Transverse colon (tissue), 4 donors: ENCODE measurements at places on chromosomes 7 and 10. TPM values are rescaled to one million over a fixed set of nuclear protein-coding genes. Genes with fewer than 3 reads are reported as not detected.

DNA sequence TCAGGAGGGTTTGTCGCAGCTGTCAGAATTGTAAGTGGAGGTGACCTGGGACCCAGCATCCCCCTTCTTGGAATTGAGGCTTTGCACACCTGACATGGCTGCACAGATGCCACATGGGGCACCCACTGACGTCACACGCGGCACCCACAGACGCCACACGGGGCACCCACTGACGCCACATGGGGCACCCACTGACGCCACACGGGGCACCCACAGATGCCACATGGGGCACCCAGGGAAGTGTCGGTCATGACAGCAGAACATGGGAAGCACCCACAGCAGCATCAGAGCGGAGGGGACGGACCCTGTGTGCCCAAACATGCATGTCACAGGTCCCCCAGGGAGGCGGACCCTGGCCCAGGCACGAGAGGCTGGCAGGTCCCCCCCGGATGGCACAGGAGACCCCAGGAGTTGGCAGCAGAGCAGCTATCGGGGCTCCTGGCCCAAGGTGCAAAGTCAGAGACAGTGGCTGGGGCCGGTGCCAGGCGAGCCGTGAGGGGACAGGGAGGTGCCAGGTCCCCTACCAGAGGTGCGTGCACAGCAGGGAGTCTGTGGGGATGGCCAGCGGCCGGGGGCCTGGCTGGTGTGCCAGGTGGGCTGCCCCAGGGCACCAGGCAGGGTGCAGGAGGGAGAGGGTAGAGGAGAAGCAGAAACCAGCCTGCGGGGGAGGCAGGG, 21.1 kb downstream of the KNDC1 start:
- H3K36me3 ChIP-seq, result no peaks in the 10 kb centered on the region
- H3K4me1 ChIP-seq, result no peaks in the 10 kb centered on the region
- no peaks in the 10 kb centered on the region for H3K27me3 ChIP-seq
- no peak for DNase-seq
- H3K4me3 ChIP-seq, result no peak overlapping the region

GRCh38 chr7:75892634-75893272, 13.9 kb downstream of the RHBDD2 start:
- no peaks in the 10 kb centered on the region for H3K4me1 ChIP-seq
- no peaks in the 10 kb centered on the region for H3K27me3 ChIP-seq
- H3K36me3 ChIP-seq, result no peaks in the 10 kb centered on the region
- no peak overlapping the region for H3K27ac ChIP-seq

DNA sequence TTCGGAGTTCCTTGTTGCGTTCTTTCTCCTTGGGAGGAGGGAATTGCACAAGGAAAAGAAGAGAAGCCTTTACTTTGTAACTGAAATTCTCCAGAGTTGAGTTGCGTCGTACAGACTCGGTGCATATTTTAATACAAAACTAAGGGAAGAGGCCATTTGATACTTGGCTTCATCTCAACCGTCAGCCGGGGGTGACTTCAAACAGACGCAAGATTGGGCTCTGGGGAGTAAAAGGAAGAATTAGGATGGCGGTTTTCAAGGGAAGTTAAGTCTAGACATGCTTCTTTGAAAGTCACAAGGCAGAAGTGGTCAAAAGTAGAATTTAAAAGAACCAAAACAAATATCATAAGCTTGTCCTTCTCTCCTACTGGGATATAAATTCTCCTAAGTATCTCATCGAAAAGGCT, 1.6 kb downstream of the PRR15 start:
- DNase-seq, result no peak
- H3K36me3 ChIP-seq, result no peaks in the 10 kb centered on the region
- peak overlapping the region; percentile 67 for H3K4me3 ChIP-seq
- H3K4me1 ChIP-seq, result peaks cover 40% of the 10 kb centered on the region

GRCh38 chr7:137976696-137977095, 25.2 kb downstream of the CREB3L2 start:
- no peaks in the 10 kb centered on the region for H3K36me3 ChIP-seq
- no peak for DNase-seq
- no peak overlapping the region for H3K4me3 ChIP-seq
- H3K4me1 ChIP-seq, result peaks cover 30% of the 10 kb centered on the region
- no peaks in the 10 kb centered on the region for H3K27me3 ChIP-seq
- peak overlapping the region; percentile 83 for H3K27ac ChIP-seq

DNA sequence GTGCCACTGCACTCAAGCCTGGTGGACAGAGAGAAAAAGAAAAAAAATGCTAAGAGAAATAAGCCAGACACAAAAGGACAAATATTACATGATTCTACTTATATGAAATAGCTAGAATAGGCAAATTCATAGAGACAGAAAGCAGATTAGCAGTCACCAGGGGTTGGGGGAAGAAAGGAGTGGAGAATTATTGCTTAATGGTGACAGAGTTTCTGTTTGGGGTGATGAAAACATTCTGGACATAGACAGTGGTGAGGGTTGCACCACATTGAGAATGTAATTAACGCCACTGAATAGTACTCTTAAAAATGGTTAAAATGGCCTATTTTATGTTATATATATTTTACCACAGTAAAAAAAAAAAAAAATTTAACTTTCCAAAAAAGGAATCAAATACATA, 6.4 kb upstream of the NT5C2 start:
- H3K27me3 ChIP-seq, result no peaks in the 10 kb centered on the region
- no peak for DNase-seq
- no peaks in the 10 kb centered on the region for H3K4me1 ChIP-seq

DNA sequence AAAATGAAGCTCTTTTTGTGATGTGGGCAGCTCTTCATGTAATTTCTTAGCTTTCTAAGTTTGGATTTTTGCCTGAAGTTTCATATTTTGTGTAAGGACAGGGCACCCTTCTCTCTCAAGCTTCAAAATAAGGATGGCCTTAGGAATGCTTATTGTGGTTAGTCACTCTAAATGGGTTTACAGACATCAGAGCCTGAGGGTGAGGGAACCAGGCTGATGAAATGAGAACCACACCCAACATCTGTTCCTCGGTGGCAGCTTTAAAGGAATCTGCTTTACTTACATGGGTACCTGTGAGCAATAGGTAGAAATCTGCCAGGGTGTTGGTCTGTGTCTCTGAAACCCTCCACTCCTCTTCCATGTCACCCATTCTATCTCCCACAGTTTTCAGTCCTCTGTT, 174.3 kb downstream of the EMX2 start:
- H3K4me3 ChIP-seq, result no peak overlapping the region
- H3K27me3 ChIP-seq, result peaks cover 11% of the 10 kb centered on the region
- no peak for DNase-seq
- no peaks in the 10 kb centered on the region for H3K4me1 ChIP-seq
- H3K27ac ChIP-seq, result no peak overlapping the region

DNA sequence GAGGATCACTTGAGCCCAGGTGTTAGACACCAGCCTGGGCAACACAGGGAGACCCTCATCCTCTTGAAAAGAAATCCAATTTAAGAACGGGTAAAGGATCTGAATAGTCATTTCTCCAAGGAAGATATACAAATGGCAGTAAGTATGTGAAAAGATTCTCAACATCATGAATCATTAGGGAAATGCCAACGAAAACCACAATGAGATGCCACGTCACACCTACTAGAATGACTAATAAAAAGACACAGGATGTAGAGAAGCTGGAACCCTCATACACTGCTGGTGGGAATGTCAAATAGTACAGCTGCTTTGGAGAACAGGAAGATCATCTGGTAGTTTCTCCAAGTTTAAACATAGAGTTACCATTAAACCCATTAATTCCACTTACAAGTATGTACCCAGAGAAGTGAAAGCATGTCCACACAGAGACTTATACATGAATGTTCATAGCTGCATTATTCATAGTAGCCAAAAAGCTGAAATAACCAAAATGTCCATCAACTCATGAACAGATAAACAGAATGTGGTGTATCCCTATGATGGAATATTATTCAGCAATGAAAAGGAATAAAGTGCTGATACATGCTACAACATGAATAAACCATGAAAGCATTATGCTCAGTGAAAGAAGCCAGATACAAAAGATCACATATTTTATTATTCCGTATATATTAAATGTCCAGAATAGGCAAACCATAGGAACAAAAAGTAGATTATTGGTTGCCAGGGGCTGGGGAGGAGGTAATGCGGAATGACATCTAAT, 13.1 kb upstream of the ZMIZ2 start:
- H3K36me3 ChIP-seq, result no peaks in the 10 kb centered on the region
- no peaks in the 10 kb centered on the region for H3K4me1 ChIP-seq
- DNase-seq, result no peak

Gene LIPK
- total RNA-seq, result not detected
